Testis (tissue), 5 donors: ENCODE measurements at places on chromosomes 6 and 20. TPM values are rescaled to one million over a fixed set of nuclear protein-coding genes. Genes with fewer than 3 reads are reported as not detected.

GRCh38 chr6:100979267-100979666 lies 98.1 kb upstream of the ASCC3 start:
- no peak for DNase-seq
- no peak overlapping the region for H3K4me3 ChIP-seq
- no peaks in the 10 kb centered on the region for H3K27me3 ChIP-seq
- H3K36me3 ChIP-seq, result no peaks in the 10 kb centered on the region
- H3K4me1 ChIP-seq, result no peaks in the 10 kb centered on the region
- H3K27ac ChIP-seq, result no peak overlapping the region

SLC35F1 gene
- 1.8 TPM for total RNA-seq

- H3K27ac ChIP-seq, result no peak overlapping the region
- no peak overlapping the region for H3K4me3 ChIP-seq
- no peak for DNase-seq
- H3K4me1 ChIP-seq, result no peaks in the 10 kb centered on the region
Observed at GRCh38 chr6:101980924-101981323, 587.4 kb downstream of the GRIK2 start.

SLC35B3 gene
- 11.6 TPM for total RNA-seq

DNA sequence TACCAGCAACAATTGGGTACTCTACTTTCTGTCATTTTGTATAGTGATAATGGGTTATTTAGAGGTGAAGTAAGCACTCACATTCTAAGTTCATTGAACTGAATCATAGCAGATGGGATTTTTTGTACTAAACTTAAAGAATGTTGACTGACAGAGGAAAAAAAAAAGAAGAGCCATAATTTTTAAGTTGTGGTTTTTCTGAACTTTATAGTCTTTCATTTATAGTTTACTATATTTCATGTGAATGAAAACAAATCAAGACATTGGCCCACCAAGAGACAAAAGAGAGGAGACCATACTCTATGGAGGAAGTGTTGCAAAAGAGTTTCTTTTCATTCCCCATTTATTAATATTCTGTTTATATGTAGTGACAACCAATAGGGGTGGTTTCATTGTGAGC lies 685.7 kb downstream of the BCKDHB start:
- no peaks in the 10 kb centered on the region for H3K4me1 ChIP-seq
- H3K27ac ChIP-seq, result no peak overlapping the region
- no peak overlapping the region for H3K4me3 ChIP-seq
- no peaks in the 10 kb centered on the region for H3K36me3 ChIP-seq
- no peak for DNase-seq
- H3K27me3 ChIP-seq, result no peaks in the 10 kb centered on the region

DNA sequence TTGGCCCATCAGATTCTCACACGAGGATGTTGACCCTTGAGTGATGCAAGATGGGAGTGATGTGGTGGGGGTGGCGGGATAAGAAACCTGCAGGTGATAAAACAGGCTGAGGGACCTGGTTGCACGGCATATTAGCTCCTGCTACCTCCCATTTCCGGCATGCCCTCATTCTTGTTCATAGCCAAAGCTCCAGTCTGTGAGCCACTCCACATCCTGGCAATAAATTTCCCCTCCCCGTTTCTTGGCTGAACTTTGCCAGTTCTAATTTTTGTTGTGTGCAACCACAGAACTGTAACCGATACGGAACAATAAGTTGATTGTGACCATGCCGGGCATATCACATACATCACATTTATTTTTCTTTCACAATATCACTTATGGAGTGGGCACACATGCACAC lies 41.6 kb upstream of the NFATC2 start:
- no peak overlapping the region for H3K27ac ChIP-seq
- H3K4me3 ChIP-seq, result no peak overlapping the region
- DNase-seq, result no peak
- H3K36me3 ChIP-seq, result no peaks in the 10 kb centered on the region
- no peaks in the 10 kb centered on the region for H3K4me1 ChIP-seq
- H3K27me3 ChIP-seq, result no peaks in the 10 kb centered on the region

GRCh38 chr6:163459536-163459935 lies 45.0 kb downstream of the QKI start:
- H3K4me1 ChIP-seq, result peaks cover 24% of the 10 kb centered on the region
- no peaks in the 10 kb centered on the region for H3K36me3 ChIP-seq
- no peak overlapping the region for H3K4me3 ChIP-seq
- no peaks in the 10 kb centered on the region for H3K27me3 ChIP-seq

RIN2 gene
- 29.2 TPM for total RNA-seq

DNA sequence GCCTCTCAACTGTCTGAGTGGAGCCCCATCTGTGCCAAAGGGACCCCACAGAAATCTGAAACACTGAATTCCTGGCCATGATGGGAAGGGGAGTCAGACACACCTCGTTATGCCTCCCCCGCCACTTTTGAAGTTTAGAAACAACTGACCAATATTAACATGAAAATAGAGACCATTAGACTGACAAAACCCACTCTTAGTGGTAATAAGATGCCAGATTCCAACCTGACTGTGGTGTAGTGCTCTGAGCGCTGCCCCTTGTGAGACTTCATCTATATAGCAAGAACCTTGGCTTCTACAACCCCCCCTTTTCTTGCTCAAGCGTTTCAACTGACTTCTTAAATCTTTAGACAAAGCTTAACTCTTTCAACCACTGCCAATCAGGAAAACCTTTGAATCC lies 46.1 kb upstream of the UNC93A start:
- H3K4me1 ChIP-seq, result peaks cover 6% of the 10 kb centered on the region
- no peak overlapping the region for H3K27ac ChIP-seq
- no peak for DNase-seq
- no peaks in the 10 kb centered on the region for H3K27me3 ChIP-seq
- no peaks in the 10 kb centered on the region for H3K36me3 ChIP-seq
- H3K4me3 ChIP-seq, result no peak overlapping the region

DNA sequence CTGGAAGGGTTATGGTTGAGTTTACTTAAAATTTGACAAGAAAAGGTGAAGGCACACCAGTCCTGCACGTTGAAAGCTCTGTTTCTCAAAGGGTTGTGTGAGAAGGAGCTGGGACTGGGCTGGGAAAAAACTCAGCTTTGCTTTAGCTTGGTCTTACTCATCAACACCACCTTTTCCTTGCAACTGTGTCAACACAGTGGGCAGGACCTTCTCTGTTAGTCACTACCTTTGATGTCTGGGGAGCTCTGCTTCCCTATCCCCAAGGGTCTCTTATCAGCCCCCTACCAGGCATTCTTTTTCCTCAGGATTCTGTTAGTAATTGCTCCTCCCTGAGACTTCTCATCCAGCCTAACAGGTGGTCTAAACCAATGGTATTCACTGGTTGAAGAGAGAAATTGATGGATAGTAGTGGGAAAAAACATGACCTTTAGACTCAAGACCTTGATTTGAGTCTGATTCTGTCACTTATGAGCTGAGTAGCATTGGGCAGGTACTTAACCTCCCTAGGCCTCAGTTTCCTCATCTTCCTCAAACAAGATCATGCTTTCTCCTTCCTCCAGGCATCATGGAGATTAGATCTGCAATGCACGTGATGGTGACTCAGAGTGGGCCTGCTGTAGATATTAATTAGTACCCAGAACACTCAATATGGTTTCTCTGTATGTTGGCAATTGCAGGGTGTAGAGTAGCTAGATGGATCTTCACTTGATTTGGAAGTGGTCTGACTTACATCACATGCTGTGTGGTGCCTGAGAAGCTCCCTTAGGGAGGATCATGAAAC lies 17.2 kb upstream of the FOXA2 start:
- no peaks in the 10 kb centered on the region for H3K36me3 ChIP-seq
- H3K27me3 ChIP-seq, result no peaks in the 10 kb centered on the region
- H3K4me3 ChIP-seq, result no peak overlapping the region
- no peaks in the 10 kb centered on the region for H3K4me1 ChIP-seq

DNA sequence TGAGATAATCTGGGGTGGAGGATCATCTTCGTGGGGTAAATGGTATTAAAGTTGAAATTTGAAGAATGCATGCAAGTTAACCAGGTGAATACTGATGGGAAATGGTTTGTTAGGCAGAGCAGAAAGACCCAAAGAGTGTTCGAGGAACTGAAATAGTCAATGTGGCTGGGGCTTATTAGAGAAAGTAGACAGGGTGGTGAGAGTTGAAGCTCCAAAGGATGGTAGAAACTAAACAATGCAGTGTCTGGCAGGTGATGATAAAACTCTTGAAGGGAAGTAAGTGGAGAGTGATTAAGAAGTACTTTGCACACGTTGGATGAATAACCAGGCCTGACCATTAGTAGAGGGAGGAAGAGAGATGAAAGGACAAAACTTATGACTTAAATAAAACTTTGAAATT lies 39.8 kb upstream of the CENPW start:
- no peaks in the 10 kb centered on the region for H3K4me1 ChIP-seq
- H3K27ac ChIP-seq, result no peak overlapping the region
- no peak overlapping the region for H3K4me3 ChIP-seq
- H3K36me3 ChIP-seq, result no peaks in the 10 kb centered on the region

DNA sequence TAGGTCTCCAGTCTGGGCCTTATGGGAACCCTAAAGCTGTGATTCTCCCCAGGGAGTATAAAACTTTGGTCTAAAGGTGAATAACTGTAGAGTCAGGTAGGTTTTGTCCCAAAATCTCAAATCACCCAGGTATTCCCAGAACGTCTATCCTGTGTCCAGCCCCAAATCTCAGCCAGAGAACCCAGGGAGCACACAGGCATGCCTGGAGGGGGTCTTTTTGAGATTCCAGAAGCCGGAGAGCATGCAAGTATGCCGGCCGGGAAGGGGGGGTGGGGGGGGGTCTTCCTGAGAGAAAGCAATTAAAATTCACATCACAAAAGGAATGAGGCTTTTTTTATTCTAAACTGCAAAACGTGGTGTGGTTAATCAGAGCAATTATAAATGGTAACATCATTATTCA lies 210.0 kb downstream of the PTPRT start:
- H3K36me3 ChIP-seq, result no peaks in the 10 kb centered on the region
- H3K4me3 ChIP-seq, result no peak overlapping the region
- no peaks in the 10 kb centered on the region for H3K27me3 ChIP-seq
- H3K27ac ChIP-seq, result no peak overlapping the region
- no peak for DNase-seq

- no peak for DNase-seq
- H3K27me3 ChIP-seq, result no peaks in the 10 kb centered on the region
- H3K4me1 ChIP-seq, result no peaks in the 10 kb centered on the region
- H3K4me3 ChIP-seq, result no peak overlapping the region
Observed at GRCh38 chr6:30565772-30566171, 5.5 kb upstream of the ABCF1 start.

DNA sequence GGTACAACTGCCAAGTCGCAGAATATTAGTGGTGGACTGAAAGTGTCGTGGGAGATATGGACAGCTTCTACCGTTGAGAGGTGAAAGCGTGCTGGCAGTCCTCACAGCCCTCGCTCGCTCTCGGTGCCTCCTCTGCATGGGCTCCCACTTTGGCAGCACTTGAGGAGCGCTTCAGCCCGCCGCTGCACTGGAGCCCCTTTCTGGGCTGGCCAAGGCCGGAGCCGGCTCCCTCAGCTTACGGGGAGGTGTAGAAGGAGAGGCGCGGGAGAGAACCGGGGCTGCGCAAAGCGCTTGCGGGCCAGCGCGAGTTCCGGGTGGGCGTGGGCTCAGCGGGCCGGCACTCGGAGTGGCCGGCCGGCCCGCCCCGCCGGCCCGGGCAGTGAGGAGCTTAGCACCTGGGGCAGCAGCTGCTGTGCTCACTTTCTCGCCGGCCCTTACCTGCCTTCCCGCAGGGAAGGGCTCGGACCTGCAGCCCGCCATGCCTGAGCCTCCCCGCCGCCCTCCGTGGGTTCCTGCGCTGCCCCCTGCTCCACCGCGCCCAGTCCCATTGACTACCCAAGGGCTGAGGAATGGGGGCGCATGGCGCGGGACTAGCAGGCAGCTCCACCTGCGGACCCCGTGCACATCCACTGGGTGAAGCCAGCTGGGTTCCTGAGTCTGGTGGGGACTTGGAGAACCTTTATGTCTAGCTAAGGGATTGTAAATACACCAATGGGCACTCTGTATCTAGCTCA lies 47.2 kb upstream of the MBOAT1 start:
- no peaks in the 10 kb centered on the region for H3K27me3 ChIP-seq
- H3K4me3 ChIP-seq, result no peak overlapping the region
- H3K4me1 ChIP-seq, result no peaks in the 10 kb centered on the region
- no peaks in the 10 kb centered on the region for H3K36me3 ChIP-seq
- H3K27ac ChIP-seq, result no peak overlapping the region
- peak; percentile 41 for DNase-seq

- H3K36me3 ChIP-seq, result no peaks in the 10 kb centered on the region
- no peak overlapping the region for H3K27ac ChIP-seq
Observed at GRCh38 chr20:63567136-63567385, 7.0 kb downstream of the HELZ2 start.

DNA sequence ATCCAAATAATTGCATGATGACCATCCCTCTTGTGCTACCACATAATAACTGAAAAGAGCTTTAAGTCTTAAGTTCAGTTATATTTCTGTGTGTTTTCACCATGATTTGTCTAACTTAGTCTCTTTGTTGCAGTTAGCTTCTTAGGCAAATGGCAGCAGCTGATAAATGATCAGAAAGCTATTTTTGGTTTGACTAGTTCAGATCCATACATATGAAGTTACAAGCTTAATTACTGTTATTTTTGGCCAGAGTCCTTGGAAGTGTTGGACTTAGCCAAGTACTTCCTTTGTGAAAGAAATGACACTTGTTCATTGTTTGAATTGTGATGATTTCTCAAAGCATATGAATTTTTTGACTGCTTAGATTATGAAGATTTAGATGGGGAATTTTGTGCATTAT lies 54.2 kb downstream of the HIVEP1 start:
- H3K36me3 ChIP-seq, result no peaks in the 10 kb centered on the region
- no peaks in the 10 kb centered on the region for H3K27me3 ChIP-seq
- no peak overlapping the region for H3K27ac ChIP-seq
- H3K4me3 ChIP-seq, result no peak overlapping the region

DNA sequence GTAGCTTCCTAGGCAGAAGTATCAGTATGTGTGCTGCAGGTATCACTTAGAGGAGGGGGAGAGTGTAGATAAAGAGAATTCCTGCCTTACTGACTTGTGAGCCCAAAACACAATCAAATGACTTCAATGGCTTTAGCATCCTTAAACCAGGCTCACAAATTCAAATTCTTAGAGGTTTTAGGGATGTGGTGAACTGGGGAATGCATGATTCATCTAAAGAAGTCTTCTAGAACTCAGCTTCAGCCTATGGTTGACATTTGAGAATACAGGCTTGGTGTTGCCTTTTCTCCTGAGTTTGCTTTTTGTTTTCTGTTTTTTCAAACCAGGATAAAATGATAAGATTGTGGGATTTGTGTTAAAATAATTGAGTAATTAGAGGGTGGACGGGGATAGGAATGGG lies 14.4 kb downstream of the SNRPC start:
- no peak overlapping the region for H3K4me3 ChIP-seq
- no peak for DNase-seq
- no peaks in the 10 kb centered on the region for H3K36me3 ChIP-seq

RNF146 gene
- 66.3 TPM for total RNA-seq

THEMIS gene
- total RNA-seq, result 0.62 TPM

RTN4IP1 gene
- total RNA-seq, result 9.8 TPM

GRCh38 chr6:161226009-161226964 lies 47.6 kb downstream of the AGPAT4 start:
- DNase-seq, result peak; percentile 36
- H3K27ac ChIP-seq, result peak overlapping the region; percentile 40
- H3K27me3 ChIP-seq, result no peaks in the 10 kb centered on the region
- peaks cover 12% of the 10 kb centered on the region for H3K4me1 ChIP-seq

ATP6V1G2 gene
- 3.3 TPM for total RNA-seq

MMP24 gene
- 1.1 TPM for total RNA-seq
